Femur (tissue), 1 donor: ENCODE measurements at places on chromosomes 16 and 17.
A peak's percentile ranks its signal among the peaks of the same experiment; 100 is the strongest.

GRCh38 chr16:86722970-86723369 is 144.6 kb downstream of the FOXL1 start:
- no peak for DNase-seq

DNA sequence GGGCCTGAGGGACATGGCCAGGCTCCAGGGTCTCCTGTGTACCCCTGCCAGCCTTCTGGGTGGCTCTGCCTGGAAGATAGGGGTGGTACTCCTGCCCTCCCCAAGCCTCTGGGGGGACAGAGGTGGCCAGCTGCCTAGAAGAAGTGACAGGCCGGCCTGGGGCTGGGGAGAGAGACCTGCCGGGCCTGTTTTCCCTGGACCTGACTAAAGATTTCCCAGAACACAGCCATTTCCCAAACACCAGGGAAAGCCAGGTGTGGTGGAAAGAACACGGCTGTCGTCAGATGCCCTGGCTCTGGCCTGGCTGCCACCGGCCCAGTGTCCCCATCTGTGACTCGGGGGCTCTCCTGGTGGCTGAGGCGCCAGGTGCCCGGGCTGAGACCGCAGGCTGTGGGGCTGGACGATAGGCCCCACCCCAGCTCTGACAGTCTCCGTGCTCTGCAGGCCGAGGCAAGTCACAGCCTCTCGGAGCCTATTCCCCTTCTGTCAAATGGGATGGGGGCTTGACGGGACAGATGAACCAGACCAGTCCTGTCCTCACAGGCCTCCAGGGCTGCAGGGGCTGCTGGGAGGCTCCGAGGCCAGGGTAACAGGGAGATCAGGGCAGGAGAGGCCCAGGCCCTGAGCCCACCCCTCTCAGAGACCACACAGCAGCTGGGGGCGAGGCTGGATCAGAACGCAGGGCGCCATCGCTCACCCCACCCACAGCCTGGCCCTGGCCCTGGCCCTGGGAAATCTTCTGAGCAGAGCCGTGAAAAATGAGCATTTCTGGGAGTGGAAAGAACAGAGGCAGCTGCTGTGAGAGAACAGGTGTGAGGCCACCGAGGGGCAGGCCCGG is 33.1 kb downstream of the CTU2 start:
- peak; percentile 60 for DNase-seq

DNA sequence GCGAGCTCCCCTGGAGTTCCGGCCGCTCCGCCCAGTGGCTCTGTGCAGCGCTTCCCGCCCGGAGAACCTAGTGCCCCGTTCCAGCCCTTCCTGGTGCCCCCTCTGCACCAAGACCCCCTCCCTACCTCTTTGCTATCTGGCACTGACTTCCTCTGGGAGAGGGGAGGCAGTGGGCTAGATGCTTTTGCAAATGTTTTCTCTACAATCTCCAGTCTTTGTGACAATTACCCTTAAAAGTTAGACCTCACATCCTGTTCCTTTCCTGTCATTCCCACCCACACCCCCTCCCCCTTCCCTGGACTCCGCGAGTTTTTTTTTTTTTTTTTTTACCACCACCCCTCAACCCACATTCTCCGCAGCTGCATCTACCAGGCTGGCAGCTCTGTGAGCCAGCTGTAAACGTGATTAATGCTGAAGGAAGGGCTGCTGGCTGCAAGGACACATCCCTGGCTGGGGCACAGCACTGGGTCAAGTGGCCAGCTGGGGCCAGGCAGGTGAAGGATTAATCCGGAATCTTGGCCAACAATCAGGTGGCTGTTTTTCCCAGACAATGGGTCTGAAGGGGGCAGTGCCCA is 101.5 kb downstream of the MGAT5B start:
- no peak for DNase-seq

GRCh38 chr16:56198006-56198754 is 6.9 kb downstream of the GNAO1 start:
- DNase-seq = no peak

- no peak for DNase-seq
These were observed 1.5 kb downstream of the SPNS2 start for GRCh38 chr17:4500191-4500571.

DNA sequence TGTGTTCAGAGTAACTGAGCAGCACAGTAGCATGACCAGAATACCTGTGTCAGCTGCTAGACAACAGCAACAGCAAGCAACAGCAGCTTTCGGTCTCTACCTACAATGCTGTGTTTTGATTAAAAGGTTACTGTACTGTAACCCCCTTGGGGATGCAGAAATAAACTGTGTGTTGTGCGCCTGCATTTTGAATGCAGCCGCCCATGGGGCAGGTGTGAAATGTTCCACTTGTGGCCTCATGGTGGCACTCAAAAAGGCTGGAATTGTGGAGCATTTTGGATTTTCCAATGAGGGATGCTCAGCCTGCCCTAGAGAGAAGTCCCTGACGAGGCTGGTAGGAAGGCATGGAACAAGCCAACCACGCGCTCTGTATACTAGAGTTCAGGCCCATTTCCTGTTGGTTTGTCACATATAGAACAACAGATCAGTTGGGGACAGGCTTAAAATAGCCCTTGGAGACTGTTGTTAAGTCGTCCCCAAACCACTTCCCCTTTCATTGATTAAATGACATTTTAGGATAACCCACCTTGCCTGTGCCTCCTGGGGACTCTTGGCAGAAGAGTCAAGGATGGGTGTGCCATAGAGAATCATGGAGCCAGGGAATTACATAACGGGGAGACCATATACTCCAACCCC is 27.1 kb downstream of the SCPEP1 start:
- no peak for DNase-seq

GRCh38 chr17:5508810-5509209 is 22.4 kb downstream of the MIS12 start:
- no peak for DNase-seq

GRCh38 chr16:13305019-13305755 is 403.8 kb downstream of the SHISA9 start:
- no peak for DNase-seq

DNA sequence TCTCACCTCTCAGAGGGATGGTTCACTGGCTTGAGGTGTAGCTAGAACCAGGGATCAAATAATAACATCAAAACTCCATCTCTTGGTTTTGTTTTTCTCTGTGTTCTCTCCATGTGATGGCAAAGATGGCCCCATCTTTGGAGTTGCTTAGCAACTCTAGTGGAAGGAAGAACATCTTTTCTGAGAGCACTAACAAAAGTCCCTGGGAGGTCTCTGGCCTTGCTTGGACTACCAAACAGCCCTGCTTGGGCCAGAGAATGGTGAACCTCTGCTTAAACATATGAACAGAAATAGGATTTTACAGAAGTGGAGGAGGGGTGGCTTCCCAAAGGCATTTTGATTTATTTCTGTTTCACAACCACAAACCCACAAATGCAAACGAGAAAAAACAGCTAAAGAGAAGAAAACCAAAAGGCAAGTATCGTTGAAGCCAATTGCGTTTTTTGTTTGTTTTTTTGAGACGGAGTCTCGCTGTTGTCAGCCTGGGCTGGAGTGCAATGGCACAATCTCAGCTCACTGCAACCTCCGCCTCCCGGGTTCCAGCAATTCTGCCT is 13.2 kb downstream of the GABARAPL2 start:
- DNase-seq = no peak

DNA sequence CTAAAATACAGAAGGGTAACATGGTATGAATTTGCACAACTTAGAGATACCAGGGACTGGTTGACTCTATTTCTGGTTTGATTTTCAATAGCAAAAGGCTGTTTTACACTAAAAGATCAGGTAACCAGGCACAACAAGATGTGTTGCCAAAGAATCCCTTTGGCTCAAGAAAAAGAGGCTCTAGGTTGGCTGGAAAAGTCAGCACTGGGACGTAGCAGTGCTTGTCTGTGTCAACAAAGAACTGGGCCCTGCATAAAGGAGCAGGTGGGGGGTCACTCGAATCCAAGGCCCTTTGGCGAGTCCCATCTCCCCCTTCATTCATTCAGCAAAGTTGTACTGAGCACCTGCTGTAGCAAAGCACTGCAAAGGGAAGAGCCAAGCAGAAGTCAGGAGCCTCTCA is 18.4 kb downstream of the SDR42E1 start:
- no peak for DNase-seq
